ENCODE measurements at places on chromosomes 11 and 22.

GRCh38 chr11:4455419-4455818 lies 6.3 kb downstream of the OR52K2 start:
- peak; percentile 97 for DNase-seq

GRCh38 chr22:20507253-20508066 lies at the start of gene MED15:
Gene MED15, plus strand, starts transcription at chr22:20507610. Its CDS starts 69 bp downstream, at chr22:20507679.
- DNase-seq, result peak; percentile 87

GRCh38 chr11:28838741-28839140 lies 730.6 kb downstream of the METTL15 start:
- DNase-seq, result no peak

- DNase-seq, result no peak
Measured at GRCh38 chr11:122264121-122264520, 148.1 kb upstream of the BLID start.

GRCh38 chr11:121291896-121292494 lies 576 bp upstream of the SC5D start:
- peak; percentile 58 for DNase-seq

DNA sequence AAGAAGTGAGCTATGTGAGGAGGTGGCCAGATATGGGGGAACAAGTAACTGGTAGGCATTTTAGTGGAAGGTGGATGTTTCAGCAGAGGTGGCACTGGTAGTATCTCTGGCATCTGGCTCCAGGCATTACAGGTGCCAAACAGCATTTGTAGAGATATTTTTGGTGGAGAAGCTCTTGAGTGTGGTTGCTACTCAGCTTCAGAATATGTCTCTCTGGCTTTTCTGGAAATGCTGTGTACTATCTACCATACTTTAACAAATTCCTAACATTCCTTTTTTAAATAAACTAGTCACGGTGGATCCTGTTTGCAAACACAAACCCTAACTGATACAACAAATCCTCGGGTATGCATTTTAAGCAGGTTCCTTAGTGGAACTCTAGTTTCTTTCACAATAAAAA lies 128.0 kb downstream of the BARX2 start:
- no peak for DNase-seq

DNA sequence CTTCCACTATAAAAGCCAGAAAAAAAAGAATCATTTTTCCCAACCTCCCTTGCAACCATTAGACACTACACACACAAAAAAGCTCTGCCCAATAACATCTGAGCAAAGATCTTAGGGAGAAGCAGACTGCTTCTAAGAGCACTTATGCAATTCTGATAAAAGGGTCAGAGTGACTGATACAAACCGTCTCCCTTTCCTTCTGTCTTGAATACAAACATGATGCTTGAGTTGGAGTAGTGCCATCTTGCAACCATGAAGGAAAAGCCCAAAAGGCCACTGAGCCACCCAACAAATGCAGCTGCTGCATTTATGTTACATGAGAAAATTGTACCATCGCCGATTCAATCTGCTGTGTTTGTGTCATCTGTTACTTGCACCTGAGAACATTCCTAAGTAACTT lies 47.6 kb upstream of the EED start:
- no peak for DNase-seq

DNA sequence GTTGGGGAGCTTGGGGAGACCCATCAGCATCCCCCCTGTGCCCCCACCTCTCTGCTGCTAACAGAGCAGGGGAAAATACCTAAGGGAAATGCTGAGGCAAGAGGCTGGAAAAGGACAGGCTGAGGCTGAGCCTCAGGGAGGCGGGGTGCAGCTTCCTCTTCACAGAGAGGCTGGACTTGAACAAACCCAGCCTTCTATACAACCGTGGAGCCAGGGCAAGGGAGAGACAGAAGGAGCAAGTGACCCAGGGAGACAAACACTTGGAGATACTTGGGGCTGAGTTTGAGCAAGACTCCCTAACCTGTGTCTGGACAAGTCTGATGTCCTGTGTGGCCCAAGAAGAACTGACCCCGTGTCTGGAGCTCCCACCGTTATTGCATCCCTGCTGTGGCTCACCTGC lies at the start of gene SLCO2B1:
Gene SLCO2B1, plus strand, starts transcription at position 229 of the 400 bp plus-strand sequence. CDS start 275 bp downstream, outside the sequence.
- no peak for DNase-seq

- DNase-seq, result peak; percentile 84
Measured at GRCh38 chr22:45996241-45997076, 19.5 kb upstream of the WNT7B start.

GRCh38 chr11:87239001-87239400 lies 201.3 kb downstream of the TMEM135 start:
- DNase-seq, result no peak

GRCh38 chr22:28885939-28886338 lies 2.6 kb downstream of the ZNRF3 start:
- DNase-seq, result no peak

GRCh38 chr11:67310246-67311050 lies 7.1 kb downstream of the SSH3 start:
- DNase-seq, result no peak

DNA sequence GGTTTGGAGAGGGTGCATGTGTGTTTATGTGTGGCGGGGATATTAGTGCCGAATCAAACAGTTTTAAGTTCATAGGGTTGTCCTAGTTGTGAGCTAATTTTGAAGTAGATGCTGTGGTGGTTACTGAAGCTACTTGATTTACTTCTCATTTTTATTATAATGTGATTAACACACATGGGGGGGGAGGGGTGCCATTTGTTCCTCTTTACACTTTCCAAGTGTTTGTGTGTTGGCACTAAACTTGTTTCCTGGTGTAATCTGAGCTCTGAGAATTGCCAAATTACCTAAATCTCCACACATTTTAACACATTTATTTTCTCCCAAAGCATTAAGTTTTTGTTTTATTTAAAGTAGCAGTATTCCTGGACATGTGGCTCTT lies 60.1 kb downstream of the ZNRF3 start:
- DNase-seq, result peak; percentile 80

GRCh38 chr11:1548221-1549070 lies 23.6 kb downstream of the DUSP8 start:
- DNase-seq, result peak; percentile 67

DNA sequence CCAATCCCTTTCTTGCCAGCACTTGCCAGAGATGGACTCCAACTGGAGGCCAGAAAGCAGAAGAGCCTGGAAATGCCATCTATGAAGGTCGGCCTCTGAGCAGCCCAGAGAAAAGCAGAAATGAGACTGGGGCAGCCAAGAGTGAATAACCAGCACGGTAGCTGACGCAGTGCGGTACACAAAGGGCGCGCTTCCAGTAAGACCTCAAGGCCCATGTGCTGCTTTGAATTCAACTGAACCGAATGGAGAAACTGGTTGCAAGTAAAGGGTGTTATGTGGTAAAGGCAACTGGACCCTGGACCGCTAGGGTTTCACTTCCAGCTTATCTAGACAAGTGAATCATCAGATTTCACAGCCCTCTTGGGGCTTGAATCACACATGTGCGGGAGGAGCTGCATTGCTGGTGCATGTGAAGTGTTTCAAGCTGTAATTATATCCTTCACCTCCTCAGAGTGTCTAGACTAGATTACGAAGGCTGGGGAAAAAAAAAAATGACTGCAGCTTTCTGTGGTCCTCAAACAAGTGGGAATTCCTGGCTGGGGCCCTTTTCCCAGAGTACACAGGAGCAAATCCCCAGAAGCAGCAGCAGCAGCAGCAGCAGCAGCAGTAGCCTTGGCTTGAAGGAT lies 128.9 kb downstream of the CCDC34 start:
- peak; percentile 100 for DNase-seq

GRCh38 chr11:3836903-3837302 lies 3.9 kb downstream of the RHOG start:
- peak; percentile 63 for DNase-seq

- no peak for DNase-seq
Measured at GRCh38 chr11:116373104-116373944, 399.5 kb downstream of the BUD13 start.

DNA sequence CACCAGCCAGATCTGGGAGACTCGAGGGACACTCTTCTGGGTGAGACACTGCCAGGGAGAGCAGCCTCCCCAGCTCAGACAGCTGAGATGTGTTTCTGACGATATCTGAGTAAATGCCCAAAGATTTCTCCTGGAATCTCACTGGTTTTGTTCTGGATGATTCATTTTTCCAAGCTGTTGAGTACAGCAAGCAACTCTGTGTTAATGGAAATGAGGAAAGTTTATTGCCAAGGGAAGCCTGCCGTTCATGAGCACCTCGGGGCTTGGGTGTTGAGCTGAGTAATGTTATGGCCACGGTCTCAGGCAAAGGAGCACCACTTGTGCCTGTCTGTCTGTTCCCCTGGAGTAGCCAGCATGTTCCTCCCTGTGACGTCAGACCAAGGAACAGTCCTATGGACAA lies 1132.4 kb downstream of the BRD1 start:
- no peak for DNase-seq
